ENCODE measurements at places on chromosomes 5 and 9. TPM values are rescaled to one million over a fixed set of nuclear protein-coding genes. Genes with fewer than 3 reads are reported as not detected.

DNA sequence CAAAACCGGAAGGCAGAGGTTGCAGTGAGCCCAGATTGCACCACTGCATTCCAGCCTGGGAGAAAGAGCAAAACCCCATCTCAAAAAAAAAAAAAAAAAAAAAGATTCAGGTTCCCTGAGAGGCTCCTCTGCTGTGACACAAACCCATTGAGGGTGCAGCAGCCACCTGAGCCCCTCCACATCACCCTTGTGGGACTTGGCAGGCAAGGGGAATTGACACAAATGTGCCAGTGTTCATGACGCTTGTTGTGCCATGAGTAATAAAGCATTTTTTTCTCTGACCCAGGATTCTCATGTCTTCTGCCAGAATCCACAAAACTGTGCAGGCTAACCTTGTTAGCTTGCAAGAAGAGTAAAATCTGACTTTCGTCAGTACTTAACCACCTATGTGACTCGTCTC, 149.6 kb downstream of the TTC39B start:
- no peak for DNase-seq

Gene GABRB2
- not detected for total RNA-seq

Gene OLFML2A
- total RNA-seq, result 7.0 TPM

DNA sequence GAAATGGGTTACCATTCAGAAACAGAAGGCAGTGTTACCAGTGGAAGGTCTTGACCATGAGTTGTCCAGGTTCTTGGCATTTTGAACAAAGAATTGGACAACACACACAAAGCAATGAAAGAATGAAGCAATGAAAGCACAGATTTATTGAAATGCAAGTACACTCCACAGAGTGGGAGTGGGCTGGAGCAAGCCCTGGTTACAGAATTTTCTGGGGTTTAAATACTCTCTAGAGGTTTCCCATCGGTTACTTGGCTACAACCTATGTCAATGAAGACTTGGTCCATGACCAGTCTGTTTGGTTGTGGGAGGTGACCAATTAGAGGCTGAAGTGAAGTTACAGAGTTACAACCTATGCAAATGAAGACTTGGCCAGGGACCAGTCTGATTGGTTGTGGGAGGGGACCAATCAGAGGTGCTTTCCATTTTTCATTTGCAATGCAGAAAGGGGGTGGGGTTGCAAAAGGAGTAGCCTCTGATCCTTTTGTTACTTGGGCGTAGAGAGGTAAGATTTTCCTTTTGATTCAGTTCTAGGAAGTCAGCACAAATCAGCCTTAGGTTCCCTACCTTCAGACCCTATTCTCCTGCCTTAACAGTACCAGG, 71.7 kb upstream of the SPRY4 start:
- DNase-seq, result no peak

- DNase-seq, result no peak
Measured at GRCh38 chr9:136935651-136936050, 8.9 kb downstream of the FBXW5 start.

- DNase-seq, result no peak
Measured at GRCh38 chr9:98899408-98900056, 44.2 kb upstream of the COL15A1 start.

Gene EGFLAM
- 0.17 TPM for total RNA-seq

Gene SPAAR
- total RNA-seq, result 0.29 TPM

GRCh38 chr9:69753830-69754229, 6.0 kb downstream of the PTAR1 start:
- DNase-seq, result no peak

GRCh38 chr5:72539038-72539437, 31.8 kb upstream of the ZNF366 start:
- no peak for DNase-seq

Gene TMC1
- not detected for total RNA-seq

- no peak for DNase-seq
Measured at GRCh38 chr5:39176759-39177630, 42.4 kb downstream of the FYB1 start.

Gene PCDHGA4
- total RNA-seq, result 0.92 TPM

- DNase-seq, result no peak
Measured at GRCh38 chr9:131667576-131667975, 72.3 kb downstream of the RAPGEF1 start.

- no peak for DNase-seq
Measured at GRCh38 chr5:82339792-82340191, 61.6 kb upstream of the RPS23 start.

GRCh38 chr9:89536145-89536574, 38.2 kb upstream of the SEMA4D start:
- DNase-seq, result no peak

Gene RGMB
- 20.9 TPM for total RNA-seq

Gene PCDHB15
- 0.07 TPM for total RNA-seq

GRCh38 chr5:133934822-133935666, 33.4 kb downstream of the C5orf15 start:
- DNase-seq, result no peak

Gene SPINK4
- not detected for total RNA-seq

- no peak for DNase-seq
Measured at GRCh38 chr9:108377881-108378280, 477.9 kb downstream of the ACTL7B start.

DNA sequence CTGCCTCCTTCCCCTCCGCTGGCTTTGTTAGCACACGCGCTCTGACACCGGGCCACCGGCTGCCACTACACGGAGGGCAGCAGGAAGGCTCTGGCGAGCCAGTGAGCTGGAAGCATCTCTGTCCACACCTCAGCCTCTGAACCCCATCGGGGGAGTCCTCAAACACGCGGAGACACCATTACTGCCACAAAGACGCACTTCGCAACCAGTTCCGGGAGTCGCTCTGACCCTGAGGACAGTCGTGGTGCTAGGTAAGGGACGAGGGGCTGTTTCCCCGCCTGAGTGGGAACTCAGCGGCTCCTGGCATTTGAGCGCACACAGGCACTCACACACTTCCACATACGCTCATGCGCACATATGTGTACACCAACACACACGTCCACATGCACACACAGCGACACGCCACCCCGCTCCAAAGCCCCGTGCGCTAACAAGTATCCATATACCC, 160.0 kb downstream of the C9orf152 start:
- no peak for DNase-seq

Gene AJM1
- 0.51 TPM for total RNA-seq

GRCh38 chr9:136901516-136902258, 15.4 kb downstream of the TRAF2 start:
- peak; percentile 75 for DNase-seq

GRCh38 chr9:109422641-109423040, 75.5 kb downstream of the PTPN3 start:
- no peak for DNase-seq

DNA sequence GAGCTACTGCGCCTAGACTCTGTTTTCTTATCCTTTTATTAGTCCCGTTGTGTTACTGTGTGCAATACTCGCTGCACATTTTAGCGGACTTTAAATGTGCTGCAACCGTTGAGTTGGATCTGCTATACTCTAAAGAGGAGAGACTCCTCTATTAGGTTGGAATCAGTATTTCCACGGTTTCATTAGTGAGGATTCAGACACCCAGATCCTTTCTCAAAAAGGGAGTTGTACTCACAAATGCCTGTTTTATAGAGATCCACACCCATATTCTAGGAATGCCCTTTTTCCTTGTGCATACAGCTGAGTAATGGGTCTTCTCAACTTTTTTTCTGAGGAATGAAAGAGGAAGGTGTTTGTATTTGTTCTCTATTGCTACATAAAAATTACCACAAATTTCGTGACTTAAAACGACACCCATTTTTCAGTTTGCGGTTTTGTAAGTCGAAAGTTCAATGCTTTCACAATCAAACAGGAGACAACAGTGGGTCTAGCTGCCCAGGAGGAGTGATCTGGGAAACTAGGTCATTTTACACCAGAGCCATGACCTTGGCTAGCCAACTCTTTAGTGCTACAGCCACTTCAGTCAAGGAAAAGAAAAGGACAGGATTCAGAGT, 52.8 kb upstream of the SLC44A1 start:
- DNase-seq, result no peak

Data from epithelial cell of proximal tubule (primary cell).